ENCODE measurements at places on chromosomes 3 and 15.
A peak's percentile ranks its signal among the peaks of the same experiment; 100 is the strongest.

DNA sequence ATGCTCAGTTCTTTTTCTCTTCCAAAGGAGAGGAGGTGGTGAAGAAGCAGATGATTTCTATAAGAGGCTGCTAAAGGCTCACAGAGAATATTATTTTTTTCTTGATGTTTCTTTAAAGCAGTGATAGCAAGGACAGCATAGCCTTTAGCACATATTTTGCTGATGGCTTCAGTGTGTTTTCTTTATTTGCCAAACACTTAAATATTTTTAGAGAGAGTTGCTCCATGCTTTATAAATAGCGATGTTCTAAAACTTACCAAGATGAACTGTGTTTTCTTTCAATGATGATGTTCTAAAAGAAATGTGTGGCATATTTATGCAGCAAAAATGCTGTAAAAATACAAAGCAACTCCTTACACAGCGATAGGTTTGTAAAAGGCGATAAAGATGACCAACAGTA is 11.8 kb upstream of the KCNAB1 start:
- no peak for ATAC-seq

DNA sequence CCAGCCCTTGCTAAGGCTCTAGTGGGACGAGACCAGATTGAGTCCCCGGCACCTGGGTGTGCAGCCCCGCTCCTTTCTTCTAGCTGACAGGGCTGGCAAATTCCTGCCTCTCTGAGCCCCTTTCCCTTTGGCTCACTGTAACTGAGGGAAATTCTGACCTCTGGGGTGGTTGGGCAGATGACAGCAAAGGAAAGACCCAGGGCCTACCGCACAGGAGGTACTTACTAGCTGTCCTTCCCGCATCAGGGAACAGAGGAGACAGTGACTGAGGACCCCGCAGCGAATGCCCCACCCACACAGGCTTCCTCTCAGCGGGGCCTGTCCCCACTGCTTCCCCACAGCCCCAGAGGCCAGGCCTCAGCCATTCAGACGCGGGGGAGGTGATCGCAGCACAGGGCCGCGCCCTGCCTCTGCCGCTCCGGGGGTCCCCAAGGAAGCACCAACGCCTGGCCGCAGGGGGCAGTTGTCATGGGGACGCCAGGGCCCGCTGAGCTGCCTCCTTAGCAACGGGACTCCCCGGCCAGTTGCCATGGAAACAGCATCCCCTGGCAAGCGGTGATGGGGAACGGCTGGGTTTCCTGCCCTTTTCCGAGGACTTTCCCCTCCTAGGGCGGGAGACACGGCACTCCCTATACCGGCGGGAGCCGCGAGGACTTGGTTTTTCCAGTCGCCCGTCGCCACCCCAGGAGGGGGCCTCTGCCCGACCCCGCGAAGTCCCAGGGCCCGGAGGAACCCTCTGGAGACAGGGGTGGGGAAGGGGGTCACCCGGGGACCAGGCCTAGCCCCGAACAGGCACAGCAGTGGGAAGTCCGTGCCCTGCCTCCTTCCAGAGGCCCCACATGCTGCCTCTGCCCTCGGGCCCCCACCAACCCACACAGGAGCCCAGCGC is 50.1 kb downstream of the HCN4 start:
- ATAC-seq, result peak; percentile 41

DNA sequence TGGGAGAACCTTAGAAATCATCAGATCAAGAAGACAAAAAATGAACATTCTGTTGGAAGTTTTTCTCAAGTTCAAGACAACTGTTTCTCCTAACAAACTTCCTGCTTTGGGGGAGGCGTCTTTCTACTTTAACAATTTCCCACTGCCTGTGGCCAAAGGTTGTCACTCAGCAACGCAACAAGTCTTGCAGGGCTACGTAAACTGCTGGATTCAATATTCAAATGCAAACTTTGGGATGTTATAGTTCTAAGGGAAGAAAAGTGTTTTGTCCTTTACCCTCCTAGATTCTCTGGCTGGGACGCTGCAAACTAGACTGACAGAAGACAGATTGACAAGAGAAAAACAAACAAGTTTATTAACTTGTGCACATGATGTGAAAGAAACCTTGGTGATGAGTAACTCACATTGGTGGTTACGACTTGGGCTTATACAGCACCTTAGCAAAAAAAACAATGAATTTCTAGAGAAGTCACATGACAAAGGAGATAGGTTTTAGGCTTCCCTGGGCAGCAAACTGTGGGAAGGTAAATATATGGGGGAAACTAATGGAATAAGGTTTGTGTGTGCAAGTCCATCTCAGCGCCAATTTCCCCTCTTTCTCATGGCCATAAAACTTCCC is 34.0 kb upstream of the ARPIN start:
- no peak for ATAC-seq

GRCh38 chr3:13045241-13045903 is 27.9 kb downstream of the IQSEC1 start:
- no peak for ATAC-seq

GRCh38 chr3:103693831-103694230 is 1259.0 kb downstream of the ZPLD1 start:
- no peak for ATAC-seq

GRCh38 chr15:97319291-97319690 is 641.2 kb upstream of the ARRDC4 start:
- ATAC-seq, result no peak

GRCh38 chr3:11335056-11335608 is 62.9 kb downstream of the ATG7 start:
- peak; percentile 48 for ATAC-seq

DNA sequence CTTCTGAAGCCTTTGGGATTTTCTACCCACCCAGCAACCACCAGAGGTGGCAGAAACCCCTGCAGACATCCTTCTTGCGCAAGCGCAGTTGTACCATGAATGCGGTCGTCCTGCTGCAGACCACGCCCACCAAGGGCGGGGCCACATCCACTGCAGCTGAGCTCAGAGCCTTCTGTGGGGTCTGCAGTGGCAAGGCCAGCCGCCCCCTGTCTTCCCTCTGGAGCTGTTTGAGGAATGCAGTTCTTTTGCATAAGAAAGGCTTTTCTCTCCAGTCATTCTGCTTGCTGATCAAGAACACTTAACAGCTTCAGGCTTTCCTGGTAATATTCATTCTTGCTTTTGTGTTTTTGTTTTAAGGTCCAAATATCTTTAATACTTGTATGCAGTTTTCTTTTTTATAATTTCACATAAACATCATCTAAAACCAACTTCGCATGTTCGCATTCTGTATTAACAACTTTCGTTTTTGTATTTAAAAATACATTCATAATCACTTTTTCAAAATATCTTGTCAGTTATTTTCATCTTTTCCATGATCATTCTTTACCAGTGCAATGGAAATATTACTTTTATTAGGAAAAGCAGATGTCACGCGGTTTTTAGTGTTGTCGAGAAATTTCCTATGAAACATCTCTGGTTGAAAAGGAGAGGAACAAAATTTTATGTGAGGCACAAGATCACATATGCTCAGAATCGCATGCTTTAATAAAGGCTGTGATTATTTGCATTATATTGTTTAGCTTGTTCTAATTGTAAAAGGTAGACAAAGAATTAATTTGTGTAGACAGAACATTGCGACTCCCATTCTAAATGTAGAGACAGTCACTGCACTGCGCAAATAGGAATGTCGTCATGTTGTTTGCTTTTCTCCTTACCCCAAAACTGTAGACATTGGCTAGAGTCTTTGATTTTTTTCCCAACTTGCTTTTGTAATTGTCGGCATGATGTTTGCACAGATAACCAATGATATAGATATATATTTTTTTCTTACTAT is 98.1 kb upstream of the SNRPN start:
- no peak for ATAC-seq

DNA sequence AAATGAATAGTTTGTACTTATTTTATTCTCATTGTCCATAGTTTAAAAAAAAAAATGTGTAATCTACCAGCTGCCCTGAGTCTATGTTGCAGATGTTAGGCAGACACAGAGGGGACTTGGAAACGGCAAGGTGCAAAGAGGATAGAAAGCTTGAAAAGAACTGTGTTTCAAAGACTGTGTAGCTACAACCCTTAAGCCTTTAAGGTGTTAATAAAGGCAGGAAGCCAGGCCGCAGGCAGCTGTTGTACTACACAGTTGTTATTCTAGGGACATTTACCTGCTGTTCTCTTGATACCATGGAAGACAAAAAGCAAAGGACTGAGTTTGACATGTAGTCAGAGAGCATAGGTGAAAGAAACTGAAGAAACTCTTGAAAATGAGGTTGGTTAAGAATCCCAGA is 440.0 kb downstream of the TUSC7 start:
- no peak for ATAC-seq

- ATAC-seq, result peak; percentile 90
Observed at GRCh38 chr3:53881691-53882593, at the start of gene ACTR8. Gene ACTR8, minus strand, starts transcription at chr3:53882152. Its CDS starts 51 bp downstream, at chr3:53882101.

GRCh38 chr15:56150204-56150603 is 93.5 kb downstream of the RFX7 start:
- ATAC-seq, result no peak

- ATAC-seq, result no peak
Observed at GRCh38 chr15:68650901-68651709, 72.3 kb downstream of the CORO2B start.

DNA sequence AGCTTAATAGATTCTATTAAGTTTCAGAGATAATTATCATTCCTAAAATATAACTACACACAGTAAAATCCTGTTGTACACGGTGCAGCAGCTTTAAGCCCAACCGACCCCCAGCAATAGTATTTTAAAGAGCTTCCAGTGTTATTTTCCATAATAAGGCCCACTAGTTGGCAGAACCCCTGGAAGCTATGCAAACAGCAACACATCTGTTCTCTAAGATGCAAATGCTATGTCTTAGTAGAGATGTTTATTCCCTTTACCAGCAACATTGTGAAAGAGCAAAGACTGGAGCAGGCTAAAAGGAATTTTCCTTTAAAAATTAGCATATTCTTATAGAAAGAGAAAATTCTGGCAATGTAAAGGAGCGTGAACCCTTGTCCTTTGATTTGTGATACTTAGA is 819.7 kb upstream of the ALCAM start:
- ATAC-seq, result no peak

DNA sequence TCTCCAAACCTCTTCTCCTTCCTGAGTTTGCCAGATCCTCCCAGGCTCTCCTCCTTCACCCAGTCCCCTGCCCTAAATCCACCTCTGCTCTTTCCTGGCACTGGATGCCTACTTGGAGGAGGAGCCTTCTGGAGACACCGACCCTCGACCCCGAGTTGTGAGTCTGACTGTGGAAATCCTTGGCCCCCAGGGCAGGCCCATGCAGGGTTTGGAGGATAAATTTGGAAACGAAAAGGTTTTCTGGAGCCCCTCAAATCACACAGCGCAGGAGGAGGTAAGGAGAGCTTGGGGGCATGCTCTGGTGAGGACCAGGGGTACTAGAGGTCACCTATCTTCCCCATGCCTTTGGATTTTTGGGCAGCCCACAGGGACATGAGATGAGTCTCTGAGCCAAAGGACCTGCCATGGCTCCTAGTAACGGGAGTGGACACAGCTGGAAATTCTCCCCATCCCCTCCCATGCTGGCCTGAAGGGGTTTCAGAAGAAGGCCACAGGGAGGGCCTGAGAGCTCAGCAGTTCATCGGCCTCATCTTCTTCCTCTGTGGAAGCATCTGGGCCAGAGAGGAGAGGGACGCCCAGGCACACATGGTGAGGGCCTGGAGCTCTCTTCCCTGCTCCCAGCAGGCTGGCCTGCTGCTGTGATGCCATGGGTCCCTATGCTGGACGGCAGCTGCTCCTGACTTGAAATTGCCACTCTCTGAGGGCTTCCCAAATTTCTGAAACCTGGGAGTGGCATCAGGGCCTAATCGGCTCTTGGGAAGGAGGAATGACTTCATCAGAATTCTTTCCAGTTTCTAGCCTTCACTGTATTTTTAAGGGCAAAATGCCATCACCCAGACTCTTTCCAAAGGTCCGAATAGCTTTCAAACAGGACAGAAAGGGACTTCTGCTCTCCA is 68.6 kb upstream of the ITGA11 start:
- no peak for ATAC-seq

DNA sequence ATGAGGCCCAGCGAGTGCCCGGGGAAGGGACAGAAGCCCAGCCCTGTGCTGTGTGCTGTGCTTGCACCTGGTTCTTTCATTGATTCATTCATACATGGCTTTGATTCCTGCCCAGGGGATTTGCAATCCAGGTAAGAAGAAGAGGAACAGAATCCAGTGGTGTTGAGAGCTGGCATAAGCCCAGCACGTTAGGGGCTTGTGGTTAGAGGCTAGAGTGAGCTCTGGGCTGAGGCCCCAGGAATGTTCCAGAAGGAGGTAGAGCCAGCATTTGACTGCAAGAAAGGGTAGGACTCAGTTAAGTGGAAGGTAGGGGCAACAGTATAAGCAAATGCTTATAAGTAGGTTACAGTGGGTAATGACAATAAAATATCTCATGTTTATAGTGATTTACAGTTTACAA is 2.3 kb downstream of the VWA5B2 start:
- no peak for ATAC-seq

DNA sequence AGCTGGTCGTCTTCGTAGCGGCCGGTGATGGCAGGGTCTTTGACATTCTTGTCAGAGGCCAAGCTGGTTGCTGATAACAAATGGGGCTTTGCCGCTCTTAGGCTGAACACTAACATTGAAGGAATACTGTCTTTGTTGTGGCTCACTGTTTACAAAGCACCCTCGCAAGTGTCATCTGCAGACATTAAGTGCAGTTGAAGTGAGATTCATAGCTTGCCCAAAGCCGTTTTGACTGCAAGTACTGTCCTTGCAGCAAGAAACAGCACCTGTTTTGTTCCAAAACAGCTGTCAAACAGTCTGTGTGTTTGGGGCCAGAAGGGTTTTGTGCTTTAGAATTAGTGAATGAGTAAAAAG is 568 bp downstream of the SENP2 start:
- ATAC-seq, result no peak

- ATAC-seq, result no peak
Observed at GRCh38 chr15:101048581-101049030, 129.4 kb downstream of the LRRK1 start.

DNA sequence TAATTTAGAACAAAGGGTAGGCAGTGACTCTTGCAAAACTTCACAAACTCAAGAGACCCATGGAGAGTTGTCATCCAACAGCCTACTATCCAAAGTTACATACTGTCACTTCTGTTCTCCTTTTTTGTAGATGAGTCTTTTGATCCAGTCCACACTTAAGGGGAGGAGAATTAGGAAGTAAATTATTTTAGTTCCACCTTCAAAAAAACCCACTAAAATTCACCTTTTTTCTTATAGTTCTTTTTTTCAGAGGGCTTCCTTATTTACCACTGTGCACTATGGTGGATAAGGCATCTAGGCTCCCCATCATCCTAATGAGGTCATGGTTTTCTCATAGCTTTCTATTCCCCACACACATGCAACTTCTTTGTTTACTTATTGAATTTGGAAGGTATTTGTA is 8.6 kb upstream of the TCAIM start:
- ATAC-seq, result no peak

GRCh38 chr3:126607214-126607908 is 47.6 kb downstream of the TXNRD3 start:
- ATAC-seq, result peak; percentile 82

- no peak for ATAC-seq
Observed at GRCh38 chr15:48233246-48233645, 27.1 kb downstream of the SLC12A1 start.

GRCh38 chr3:49839193-49839809 is 17.1 kb downstream of the TRAIP start:
- peak; percentile 79 for ATAC-seq
